Right renal cortex interstitium (tissue), 3 donors: ENCODE measurements at places on chromosomes 1 and 21. TPM values are rescaled to one million over a fixed set of nuclear protein-coding genes. Genes with fewer than 3 reads are reported as not detected.

Gene FCGR1A
- polyA plus RNA-seq, result 1.6 TPM

Gene SCP2
- polyA plus RNA-seq, result 236 TPM

Gene NFASC
- polyA plus RNA-seq, result 24.7 TPM

Gene RGS4
- 13.5 TPM for polyA plus RNA-seq

Gene KRTAP23-1
- polyA plus RNA-seq, result not detected

Gene C1orf226
- 15.9 TPM for polyA plus RNA-seq

Gene TNFRSF4
- 0.93 TPM for polyA plus RNA-seq
